Foreskin fibroblast (primary cell): ENCODE measurements at places on chromosomes 5 and 9.
A peak's percentile ranks its signal among the peaks of the same experiment; 100 is the strongest.

- no peak for DNase-seq
Observed at GRCh38 chr9:127144670-127145445, 22.4 kb upstream of the ANGPTL2 start.

GRCh38 chr5:112640546-112640945 lies 97.1 kb upstream of the APC start:
- DNase-seq = no peak

DNA sequence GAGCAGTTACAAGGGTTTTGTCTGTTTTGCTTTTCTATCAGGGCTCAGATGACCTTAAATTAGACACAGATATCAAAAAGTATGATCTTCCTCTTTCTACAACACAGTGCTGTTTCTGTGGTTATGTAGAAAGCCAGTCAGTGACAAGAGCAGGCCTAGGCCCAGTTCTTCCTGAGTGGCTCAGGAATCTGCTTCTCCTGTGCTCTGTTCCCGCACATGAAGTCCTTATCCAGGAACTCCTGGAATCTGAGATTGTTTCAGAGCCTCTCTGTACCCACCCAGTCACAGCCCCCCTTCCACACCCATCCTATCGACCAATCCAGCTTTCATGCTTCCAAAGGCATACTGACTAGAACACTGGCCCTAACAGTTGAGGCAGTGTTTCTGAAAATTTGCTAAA lies 40.4 kb upstream of the SMU1 start:
- no peak for DNase-seq

DNA sequence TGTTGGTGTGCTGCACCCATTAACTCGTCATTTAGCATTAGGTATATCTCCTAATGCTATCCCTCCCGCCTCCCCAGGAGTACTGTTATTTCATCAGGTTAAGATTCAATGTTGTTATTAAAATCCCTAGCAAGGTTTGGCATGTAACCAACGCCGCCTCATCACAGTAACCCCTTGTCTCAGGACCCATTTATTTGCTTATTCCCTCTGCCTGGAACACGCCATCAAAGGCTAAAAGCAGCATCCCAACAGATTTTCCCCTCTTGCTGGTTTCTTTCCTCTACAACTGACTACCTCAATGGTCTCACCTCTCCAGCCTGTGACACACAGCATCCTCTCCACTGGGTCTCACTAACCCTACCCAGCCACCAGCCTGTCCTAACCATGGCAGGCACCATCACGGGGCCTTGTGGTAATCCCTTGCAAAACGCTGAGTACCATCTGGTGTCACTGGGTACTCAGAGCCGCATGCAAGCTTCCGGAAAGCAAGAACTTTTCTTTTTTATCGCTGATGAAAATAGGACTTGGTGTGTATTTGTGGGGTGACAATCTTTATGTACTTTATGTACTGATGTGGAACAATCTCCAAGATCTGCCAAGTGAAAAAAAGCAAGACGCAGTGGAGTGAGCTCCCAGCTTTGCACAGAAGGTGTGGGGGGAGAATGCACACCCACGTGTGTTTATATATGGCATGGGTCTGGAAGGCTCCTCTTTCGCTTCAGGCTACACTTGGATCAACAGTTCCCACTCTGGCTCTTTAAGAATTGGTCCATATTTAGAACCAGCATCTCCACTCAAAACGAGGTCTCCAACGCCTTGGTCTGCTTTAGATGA lies 6.1 kb downstream of the RPS14 start:
- DNase-seq = no peak

GRCh38 chr5:159805021-159805420 lies 111.3 kb upstream of the ADRA1B start:
- DNase-seq = peak; percentile 45

GRCh38 chr5:99004960-99005359 lies 76.2 kb upstream of the CHD1 start:
- no peak for DNase-seq

GRCh38 chr5:42522783-42523182 lies 99.5 kb downstream of the GHR start:
- no peak for DNase-seq

GRCh38 chr5:140546851-140547507 lies 483 bp upstream of the EIF4EBP3 start:
- no peak for DNase-seq

DNA sequence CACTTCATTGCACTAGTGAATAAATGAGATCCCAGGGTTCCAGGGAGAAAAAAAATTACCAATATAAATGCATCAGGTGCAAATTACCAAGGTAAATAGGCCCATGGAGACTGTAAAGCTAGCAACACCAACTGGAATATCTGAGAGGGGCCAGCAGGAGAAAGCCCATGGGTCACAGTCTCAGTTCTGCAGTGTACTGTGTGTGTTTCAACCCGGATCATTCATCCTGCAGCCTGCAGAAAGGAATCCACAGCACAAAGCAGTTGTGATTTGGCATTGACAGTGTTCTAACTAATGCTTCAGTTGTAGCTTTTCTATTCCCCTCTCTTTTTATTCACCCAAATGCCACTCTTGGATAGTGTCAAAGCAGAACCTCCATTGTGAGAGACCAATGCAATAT lies 171.0 kb downstream of the EFNA5 start:
- DNase-seq = no peak

- no peak for DNase-seq
Observed at GRCh38 chr5:5511904-5512416, 89.5 kb downstream of the ICE1 start.

DNA sequence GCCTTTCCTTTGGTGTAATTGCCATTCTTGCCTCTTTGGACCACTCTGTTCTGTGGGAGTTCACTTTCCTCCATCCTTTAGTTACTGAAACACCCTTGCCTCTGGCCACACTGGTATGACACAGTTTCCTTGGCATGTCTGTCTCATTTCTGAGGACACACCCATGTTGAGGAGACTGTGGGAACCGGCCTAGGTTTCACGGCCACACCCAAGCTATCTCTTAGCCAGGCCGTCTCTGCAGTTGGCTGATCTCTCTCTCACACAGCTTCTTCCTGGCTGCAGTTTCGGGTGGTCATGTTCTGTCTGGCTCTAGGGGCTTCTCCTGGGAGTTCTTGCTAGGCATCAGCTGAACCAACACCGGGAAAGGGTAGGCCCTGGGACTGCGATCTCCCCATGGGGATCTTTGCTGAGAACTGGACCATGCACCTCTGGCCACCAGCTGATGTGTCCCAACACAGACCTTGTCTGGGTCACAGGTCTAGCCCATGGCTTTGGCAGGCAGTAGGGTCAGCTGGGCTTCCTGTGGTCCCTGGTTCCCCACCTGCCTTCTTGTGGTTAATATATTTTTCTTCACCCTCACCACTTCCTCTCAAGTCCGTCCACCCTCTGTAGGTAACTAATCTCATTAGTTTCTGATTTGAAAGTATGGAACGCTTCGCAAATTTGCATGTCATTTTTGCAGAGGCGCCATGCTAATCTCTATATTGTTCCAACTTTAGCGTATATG lies 24.9 kb downstream of the ARHGEF37 start:
- peak; percentile 72 for DNase-seq

- no peak for DNase-seq
Observed at GRCh38 chr5:73718762-73719161, 92.8 kb downstream of the ARHGEF28 start.

DNA sequence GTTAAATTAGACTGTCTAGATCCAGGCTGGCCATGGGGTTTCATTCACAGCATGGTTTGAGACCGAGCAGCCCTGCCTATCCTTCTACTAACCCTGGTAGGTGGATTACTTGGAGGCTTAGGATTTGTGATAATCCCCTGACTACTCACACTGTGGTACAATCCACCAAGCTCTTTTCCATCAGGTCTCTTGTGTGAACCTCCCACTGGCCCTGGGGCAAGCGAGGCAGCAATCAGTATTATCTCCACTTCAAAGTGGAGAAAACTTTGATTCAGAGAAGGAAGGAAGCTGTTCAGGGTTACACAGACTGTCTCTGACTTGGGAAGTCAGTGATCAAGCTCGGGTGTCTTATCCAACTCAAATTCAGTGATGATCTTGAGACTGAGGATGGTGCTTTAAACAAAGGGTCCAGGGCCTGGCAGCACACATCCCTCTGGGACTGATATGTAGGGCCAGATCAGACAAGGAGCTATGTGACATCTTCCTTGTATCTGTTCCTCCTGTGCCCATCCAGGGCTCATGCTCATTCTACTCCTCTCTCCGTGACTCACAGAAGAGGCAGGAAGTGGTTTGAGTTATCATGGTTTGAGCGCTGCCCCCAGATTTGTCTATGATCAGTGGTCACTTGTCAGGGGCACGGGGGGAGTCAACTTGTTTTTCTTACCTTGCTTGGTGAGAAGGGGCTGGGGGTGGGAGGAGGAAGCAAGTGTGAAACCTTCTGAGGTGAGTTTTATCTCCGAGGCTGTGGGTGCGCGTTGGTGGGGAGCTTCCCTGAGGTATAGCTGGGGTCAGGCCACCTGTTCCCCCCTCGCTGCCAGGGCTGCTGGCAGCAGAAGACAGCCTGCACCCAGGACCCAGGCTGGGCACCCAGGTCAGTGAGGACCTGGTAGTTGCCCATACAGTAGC lies 48.6 kb downstream of the RGS3 start:
- no peak for DNase-seq

DNA sequence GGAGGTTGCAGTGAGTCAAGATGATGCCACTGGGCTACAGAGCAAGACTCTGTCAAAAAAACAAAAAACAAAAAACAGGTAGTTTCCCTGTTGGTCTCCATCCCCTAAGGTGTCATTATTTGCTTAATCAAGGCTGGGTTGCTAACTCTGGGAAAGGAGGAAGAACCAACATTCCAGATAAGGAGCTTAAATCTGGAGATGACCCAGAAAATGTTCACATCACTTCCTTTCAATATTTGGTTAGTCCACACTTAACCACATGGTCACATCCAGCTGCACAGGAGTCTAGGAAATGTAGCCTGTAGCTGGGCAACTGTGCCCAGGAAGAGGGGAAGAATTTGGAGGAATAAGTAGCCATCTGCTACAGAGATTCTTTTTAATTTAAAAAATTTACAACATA lies 25.9 kb upstream of the MEGF9 start:
- no peak for DNase-seq

- DNase-seq = no peak
Observed at GRCh38 chr5:38622723-38623129, 66.3 kb upstream of the LIFR start.

DNA sequence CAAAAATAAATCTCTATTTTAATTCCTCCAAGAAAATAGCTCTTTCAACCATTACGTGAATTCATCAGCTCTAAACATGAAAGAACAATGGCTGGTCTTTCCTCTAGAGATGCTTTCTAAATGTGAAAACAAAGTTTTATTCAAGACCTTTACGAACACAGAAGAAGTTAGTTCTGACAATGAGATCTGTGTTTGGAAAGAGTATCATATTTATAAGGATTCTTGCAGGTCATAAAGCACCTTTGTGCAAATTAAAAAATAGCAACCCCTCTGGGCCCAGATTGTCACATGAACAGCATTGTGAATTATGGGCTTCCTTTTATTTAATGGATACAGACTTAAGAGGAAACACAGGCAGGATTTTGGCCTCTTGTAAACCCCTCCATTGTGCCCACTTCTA lies 17.7 kb upstream of the FTMT start:
- no peak for DNase-seq

DNA sequence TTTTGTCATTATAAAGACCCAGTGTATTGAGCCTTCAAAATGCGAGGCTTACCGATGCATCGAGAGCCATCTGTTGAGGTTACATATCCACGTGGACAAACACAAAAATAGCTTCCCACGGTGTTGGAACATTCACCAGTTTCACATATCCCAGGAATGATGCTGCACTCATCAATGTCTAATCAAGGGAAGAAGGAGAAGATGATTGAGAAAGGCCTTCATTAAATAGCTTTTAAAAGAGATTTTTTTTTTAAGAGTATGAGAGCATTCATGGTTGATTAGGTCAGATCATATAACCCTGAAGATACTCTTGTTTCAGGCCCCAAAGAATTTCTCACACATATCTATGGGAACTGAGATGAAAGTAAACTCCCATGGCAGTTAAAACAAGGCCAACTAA lies 129.4 kb downstream of the FBN2 start:
- DNase-seq = no peak

DNA sequence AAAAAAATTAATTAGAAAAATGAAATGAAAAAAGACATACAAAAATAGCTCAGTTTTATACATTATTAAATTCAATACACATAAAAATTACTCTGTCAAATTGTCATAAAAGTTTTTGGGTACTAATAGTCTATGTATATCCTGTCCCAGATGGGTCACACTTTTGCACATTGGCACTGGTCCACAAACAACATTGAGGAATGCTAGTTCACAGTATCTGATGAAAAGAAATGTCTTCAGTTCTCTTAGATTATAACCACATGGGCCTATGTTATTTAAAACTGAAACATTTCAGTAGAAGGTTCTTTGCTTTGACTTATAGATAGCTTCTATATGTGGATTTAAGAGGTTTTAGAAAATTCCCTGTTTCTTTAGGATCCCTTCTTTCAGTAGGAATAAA lies 39.8 kb downstream of the LNPEP start:
- no peak for DNase-seq

DNA sequence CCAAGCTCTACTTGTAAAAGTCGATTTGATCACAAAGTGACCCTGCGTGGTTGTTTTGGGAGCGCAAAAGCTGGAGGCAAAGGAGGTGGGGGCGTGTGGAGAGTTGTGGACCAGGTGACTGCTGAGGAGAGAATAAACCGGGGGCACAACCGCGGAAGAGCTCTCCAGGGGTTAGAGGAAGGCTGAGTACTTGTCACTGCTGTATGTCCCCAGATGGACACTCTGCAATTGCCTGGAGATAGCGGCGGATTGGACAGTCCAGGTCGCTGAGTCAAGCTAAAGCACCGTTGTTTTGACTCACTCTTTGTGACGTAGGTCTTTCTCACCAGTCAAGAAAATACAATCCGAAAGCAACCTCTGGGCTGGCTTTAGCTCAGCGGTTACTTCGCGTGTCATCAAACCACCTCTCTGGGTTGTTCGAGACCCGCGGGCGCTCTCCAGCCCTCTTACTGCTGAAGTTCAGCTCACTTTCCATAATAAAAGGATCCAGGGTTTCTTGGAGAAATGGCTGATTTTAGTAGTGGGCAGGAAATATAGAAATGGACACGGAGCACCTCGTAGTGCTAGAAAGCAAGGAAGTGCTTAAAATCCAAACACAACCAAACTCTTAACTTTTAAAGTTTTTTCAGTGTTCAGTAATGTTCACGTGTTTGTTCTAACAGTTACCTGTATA lies 25.7 kb downstream of the ZMAT2 start:
- DNase-seq = peak; percentile 85

DNA sequence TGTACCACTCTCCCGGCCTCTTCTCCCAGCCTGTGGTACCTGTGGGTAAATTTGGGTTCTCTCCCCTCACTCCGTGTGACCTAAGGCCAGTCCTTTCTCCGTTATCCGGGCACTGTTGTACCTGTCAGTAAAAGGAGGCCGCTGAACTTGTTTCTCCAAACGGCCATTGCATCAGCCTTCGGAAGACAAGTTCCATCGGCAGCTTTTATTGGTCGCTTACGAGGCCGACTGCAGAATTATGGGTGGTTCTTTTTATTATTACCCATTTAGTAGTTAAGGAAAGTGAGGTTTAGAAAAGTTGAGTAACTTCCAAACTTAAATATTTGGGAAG lies 558 bp downstream of the GRPEL2 start:
- DNase-seq = no peak

DNA sequence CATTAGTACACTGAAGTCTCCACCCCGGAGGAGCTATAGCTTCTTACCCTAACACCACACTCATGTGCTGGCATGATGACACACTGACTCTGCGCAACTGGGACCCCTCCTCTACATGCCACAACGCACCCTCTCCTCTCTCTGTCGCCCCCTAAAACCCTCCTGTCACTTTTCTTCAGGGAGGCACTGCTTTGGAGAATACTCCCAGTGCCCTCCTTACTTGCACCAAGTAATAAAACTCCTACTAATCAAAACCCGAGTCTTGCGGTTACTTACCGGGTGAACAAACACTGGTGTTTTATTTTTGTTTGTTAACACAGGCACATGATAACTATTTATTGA lies 12.6 kb upstream of the STXBP1 start:
- no peak for DNase-seq

GRCh38 chr9:107683566-107683965 lies 194.0 kb upstream of the KLF4 start:
- DNase-seq = no peak
